ENCODE measurements at places on chromosomes 7 and 10. TPM values are rescaled to one million over a fixed set of nuclear protein-coding genes. Genes with fewer than 3 reads are reported as not detected.

EFCAB10 gene
- total RNA-seq = not detected

NEUROD6 gene
- not detected for total RNA-seq

CDC14C gene
- total RNA-seq = not detected

CREM gene
- 28.5 TPM for total RNA-seq

CYP3A7 gene
- 0.34 TPM for total RNA-seq

BHLHA15 gene
- total RNA-seq = not detected

CH25H gene
- 2.2 TPM for total RNA-seq

CDK1 gene
- total RNA-seq = 0.26 TPM

AKR1C8 gene
- total RNA-seq = not detected

CTAGE6 gene
- 0.83 TPM for total RNA-seq

CLCN1 gene
- not detected for total RNA-seq

SPDYE5 gene
- total RNA-seq = not detected

GRCh38 chr7:36453769-36454168 lies 64.1 kb downstream of the ANLN start:
- H3K27ac ChIP-seq = no peak overlapping the region
- no peak for DNase-seq
- no peaks in the 10 kb centered on the region for H3K36me3 ChIP-seq
- H3K27me3 ChIP-seq = no peaks in the 10 kb centered on the region
- no peak overlapping the region for H3K4me3 ChIP-seq

- H3K27me3 ChIP-seq = no peaks in the 10 kb centered on the region
- H3K4me1 ChIP-seq = no peaks in the 10 kb centered on the region
- no peak overlapping the region for H3K27ac ChIP-seq
- no peaks in the 10 kb centered on the region for H3K36me3 ChIP-seq
Measured at GRCh38 chr7:148521271-148521670, 69.3 kb upstream of the C7orf33 start.

- H3K4me1 ChIP-seq = no peaks in the 10 kb centered on the region
- H3K27me3 ChIP-seq = no peaks in the 10 kb centered on the region
- DNase-seq = no peak
- H3K36me3 ChIP-seq = no peaks in the 10 kb centered on the region
Measured at GRCh38 chr7:134351424-134351823, 34.7 kb upstream of the SLC35B4 start.

- H3K27ac ChIP-seq = no peak overlapping the region
- H3K4me3 ChIP-seq = no peak overlapping the region
- DNase-seq = peak; percentile 64
- peaks cover 23% of the 10 kb centered on the region for H3K4me1 ChIP-seq
- H3K36me3 ChIP-seq = no peaks in the 10 kb centered on the region
Measured at GRCh38 chr10:44306147-44306710, 78.7 kb downstream of the CXCL12 start.

- H3K4me3 ChIP-seq = no peak overlapping the region
- DNase-seq = no peak
- no peak overlapping the region for H3K27ac ChIP-seq
- no peaks in the 10 kb centered on the region for H3K36me3 ChIP-seq
Measured at GRCh38 chr7:81236560-81236959, 317.7 kb upstream of the SEMA3C start.

- H3K4me3 ChIP-seq = no peak overlapping the region
- H3K27me3 ChIP-seq = no peaks in the 10 kb centered on the region
- no peak for DNase-seq
- H3K36me3 ChIP-seq = no peaks in the 10 kb centered on the region
- H3K27ac ChIP-seq = no peak overlapping the region
- H3K4me1 ChIP-seq = no peaks in the 10 kb centered on the region
Measured at GRCh38 chr10:8150401-8150905, 96.0 kb downstream of the GATA3 start.

GRCh38 chr7:12423997-12424745 lies 20.5 kb upstream of the VWDE start:
- H3K27me3 ChIP-seq = no peaks in the 10 kb centered on the region
- DNase-seq = no peak
- H3K36me3 ChIP-seq = no peaks in the 10 kb centered on the region
- no peak overlapping the region for H3K27ac ChIP-seq
- H3K4me3 ChIP-seq = no peak overlapping the region

DNA sequence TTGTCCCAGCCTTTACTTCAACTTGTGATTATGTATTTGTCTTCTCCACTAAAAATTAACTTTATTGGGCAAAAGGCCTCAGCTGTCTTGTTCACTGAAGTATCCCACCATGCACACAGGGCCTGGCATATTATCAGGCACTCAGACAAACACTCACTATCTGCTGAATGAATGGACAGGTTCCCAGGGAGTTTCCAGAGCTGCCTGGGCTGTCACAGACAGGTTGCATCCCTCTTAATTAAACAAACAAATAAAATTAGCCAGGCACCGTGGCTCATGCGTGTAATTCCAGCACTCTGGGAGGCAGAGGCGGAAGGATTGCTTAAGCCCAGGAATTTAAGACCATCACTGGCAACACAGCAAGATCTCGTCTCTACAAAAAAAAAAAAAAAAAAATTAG lies 1.5 kb upstream of the TSPAN14 start:
- H3K4me3 ChIP-seq = no peak overlapping the region
- H3K27me3 ChIP-seq = no peaks in the 10 kb centered on the region
- no peaks in the 10 kb centered on the region for H3K36me3 ChIP-seq
- no peak overlapping the region for H3K27ac ChIP-seq

- peaks cover 39% of the 10 kb centered on the region for H3K4me1 ChIP-seq
- H3K36me3 ChIP-seq = no peaks in the 10 kb centered on the region
- DNase-seq = peak; percentile 86
- no peaks in the 10 kb centered on the region for H3K27me3 ChIP-seq
Measured at GRCh38 chr10:3803927-3804741, 19.1 kb upstream of the KLF6 start.

DNA sequence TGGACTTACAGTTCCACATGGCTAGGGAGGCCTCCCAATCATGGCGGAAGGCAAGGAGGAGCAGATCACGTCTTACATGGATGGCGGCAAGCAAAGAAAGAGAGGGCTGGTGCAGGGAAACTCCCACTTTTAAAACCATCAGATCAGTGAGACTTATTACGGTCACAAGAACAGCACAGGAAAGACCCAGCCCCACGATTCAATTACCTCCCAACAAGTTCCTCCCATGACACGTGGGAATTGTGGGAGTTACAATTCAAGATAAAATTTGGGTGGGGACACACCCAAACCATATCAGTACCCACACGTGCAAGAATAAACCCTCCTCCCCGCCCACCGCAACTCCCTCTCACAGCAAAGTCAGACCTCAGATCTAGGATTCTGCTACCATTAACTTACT lies 4.5 kb upstream of the AIFM2 start:
- peaks cover 17% of the 10 kb centered on the region for H3K36me3 ChIP-seq
- no peak overlapping the region for H3K4me3 ChIP-seq
- H3K27ac ChIP-seq = no peak overlapping the region
- no peak for DNase-seq

GRCh38 chr10:68435803-68436202 lies 28.7 kb upstream of the RUFY2 start:
- no peak overlapping the region for H3K4me3 ChIP-seq
- no peak for DNase-seq
- no peaks in the 10 kb centered on the region for H3K36me3 ChIP-seq
- no peak overlapping the region for H3K27ac ChIP-seq
- no peaks in the 10 kb centered on the region for H3K27me3 ChIP-seq

- H3K4me1 ChIP-seq = no peaks in the 10 kb centered on the region
- H3K36me3 ChIP-seq = no peaks in the 10 kb centered on the region
- H3K4me3 ChIP-seq = no peak overlapping the region
- H3K27ac ChIP-seq = no peak overlapping the region
- no peak for DNase-seq
- H3K27me3 ChIP-seq = no peaks in the 10 kb centered on the region
Measured at GRCh38 chr10:116980041-116980440, 24.9 kb downstream of the SHTN1 start.

DNA sequence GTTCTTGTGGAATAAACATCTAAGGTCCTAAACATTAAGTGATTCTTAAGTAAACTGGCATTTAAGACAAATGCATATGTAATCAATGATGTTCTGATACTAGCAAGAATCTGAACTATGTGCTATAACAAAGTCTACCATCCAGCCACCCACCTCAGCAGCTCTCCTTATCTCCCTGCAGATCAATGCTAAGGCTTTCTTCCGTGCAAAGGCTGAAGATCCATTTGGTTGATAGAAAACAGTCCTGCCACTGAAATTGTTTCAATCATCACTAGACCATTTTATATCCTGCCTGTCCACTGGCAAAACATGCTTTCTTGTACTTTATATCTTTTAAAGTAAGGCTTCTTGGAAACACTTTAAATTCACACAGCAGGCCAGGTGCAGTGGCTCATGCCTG lies 6.3 kb upstream of the SMKR1 start:
- H3K4me1 ChIP-seq = no peaks in the 10 kb centered on the region
- H3K27me3 ChIP-seq = peaks cover 3% of the 10 kb centered on the region
- H3K36me3 ChIP-seq = no peaks in the 10 kb centered on the region
- DNase-seq = no peak

DNA sequence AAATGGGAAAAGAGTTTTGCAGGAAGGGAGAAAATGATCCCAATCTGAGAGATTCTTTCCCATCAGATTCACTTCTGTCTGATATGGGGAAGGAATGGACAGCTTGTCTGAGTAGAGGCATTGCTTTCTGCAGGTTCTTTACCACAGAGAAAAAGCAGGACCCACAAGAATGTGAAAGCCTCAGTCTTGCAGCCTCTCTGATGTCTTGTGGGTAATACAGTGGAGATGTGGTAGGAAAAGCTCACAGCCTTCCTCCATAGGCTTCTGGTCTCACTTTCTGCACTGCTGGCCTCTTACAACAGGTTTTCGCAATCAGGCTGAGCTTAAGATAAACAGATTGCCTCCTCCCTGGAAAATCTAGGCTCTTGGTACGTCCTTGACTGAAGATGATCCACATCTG lies 551 bp downstream of the IFIT1 start:
- peaks cover 62% of the 10 kb centered on the region for H3K4me1 ChIP-seq
- peak; percentile 82 for DNase-seq
- H3K4me3 ChIP-seq = peak overlapping the region; percentile 59
- H3K36me3 ChIP-seq = no peaks in the 10 kb centered on the region
- peak overlapping the region; percentile 82 for H3K27ac ChIP-seq

- no peak overlapping the region for H3K4me3 ChIP-seq
- no peak overlapping the region for H3K27ac ChIP-seq
- no peak for DNase-seq
- no peaks in the 10 kb centered on the region for H3K36me3 ChIP-seq
Measured at GRCh38 chr7:29080803-29081202, 65.5 kb downstream of the CPVL start.

GRCh38 chr10:22494007-22494406 lies 148.7 kb downstream of the SPAG6 start:
- H3K27me3 ChIP-seq = no peaks in the 10 kb centered on the region
- H3K4me1 ChIP-seq = no peaks in the 10 kb centered on the region

DNA sequence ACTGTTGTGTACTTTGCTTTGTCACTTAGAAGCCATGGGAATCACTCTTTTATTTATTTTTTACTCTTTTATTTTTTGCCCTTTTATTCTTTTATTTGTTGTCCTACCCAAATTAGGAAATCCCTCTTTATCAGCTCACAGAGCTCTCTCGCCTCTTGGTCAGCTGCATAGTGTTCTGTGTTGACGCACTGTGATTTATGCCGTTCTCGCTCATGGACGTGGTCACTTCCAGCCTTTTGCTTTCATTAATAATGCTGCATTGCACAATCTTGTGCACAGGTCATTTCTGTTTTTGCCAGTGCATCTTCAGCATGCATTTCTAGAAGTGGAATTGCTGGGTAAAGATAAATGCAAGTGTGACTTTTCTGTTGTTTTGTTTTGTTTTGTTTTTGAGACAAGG lies 42.3 kb downstream of the FBH1 start:
- no peak for DNase-seq
- H3K27me3 ChIP-seq = no peaks in the 10 kb centered on the region
- peaks cover 93% of the 10 kb centered on the region for H3K36me3 ChIP-seq
- H3K27ac ChIP-seq = no peak overlapping the region
- no peaks in the 10 kb centered on the region for H3K4me1 ChIP-seq

DNA sequence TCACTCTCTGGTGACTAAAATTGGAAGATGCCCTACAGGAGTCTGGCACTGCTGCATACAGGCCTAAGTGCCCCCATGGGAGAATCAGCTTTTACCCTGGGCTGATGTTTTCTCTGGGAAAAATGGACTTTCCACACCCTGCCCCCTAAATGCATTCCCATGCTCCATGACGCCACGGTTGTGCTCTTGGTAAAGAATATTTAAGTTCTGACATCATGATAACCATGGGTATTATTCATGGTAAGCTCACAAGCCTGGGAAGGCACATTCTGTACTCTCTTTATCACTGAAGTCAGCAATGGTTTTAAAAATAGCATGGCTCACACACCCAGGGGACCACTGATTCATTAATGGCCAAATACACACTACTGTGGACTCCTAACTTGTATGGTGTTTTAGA lies 43.4 kb downstream of the HIPK2 start:
- peak overlapping the region; percentile 74 for H3K27ac ChIP-seq
- H3K4me3 ChIP-seq = no peak overlapping the region
- no peaks in the 10 kb centered on the region for H3K27me3 ChIP-seq
- H3K36me3 ChIP-seq = no peaks in the 10 kb centered on the region
- H3K4me1 ChIP-seq = peaks cover 76% of the 10 kb centered on the region

DNA sequence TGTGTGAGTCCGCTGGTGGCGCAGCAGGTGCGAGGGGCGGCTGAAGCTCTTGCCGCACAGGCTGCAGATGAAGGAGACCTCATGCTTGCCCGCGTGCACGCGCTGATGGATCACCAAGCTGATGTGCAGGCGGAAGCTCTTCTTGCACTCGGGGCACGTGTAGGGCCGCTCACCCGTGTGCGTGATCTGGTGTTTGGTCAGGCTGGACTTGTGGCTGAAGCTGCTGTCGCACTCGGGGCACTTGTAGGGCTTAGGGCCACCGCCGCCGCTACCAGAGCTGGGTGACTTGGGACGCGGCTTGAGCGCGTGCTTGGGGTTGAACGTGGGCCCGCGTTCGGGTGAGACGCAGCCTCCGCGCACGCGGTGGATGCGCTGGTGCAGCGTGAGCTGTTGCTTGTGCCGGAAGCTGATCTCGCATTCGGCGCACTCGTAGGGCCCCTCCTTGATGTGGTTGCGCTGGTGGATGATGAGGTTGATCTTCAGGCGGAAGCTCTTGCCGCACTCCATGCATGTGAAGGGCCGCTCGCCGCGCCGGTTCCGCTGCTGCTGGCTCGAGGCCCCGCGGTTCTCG lies 28.7 kb downstream of the ZNF777 start:
- H3K4me1 ChIP-seq = no peaks in the 10 kb centered on the region
- DNase-seq = peak; percentile 31
- peaks cover 71% of the 10 kb centered on the region for H3K36me3 ChIP-seq
- H3K27ac ChIP-seq = no peak overlapping the region

GRCh38 chr10:47252093-47252780 lies 47.8 kb upstream of the GDF10 start:
- no peaks in the 10 kb centered on the region for H3K36me3 ChIP-seq
- H3K4me1 ChIP-seq = peaks cover 3% of the 10 kb centered on the region
- H3K27ac ChIP-seq = no peak overlapping the region
- DNase-seq = no peak

- H3K4me1 ChIP-seq = no peaks in the 10 kb centered on the region
- no peaks in the 10 kb centered on the region for H3K36me3 ChIP-seq
- no peak overlapping the region for H3K4me3 ChIP-seq
- no peak for DNase-seq
- H3K27me3 ChIP-seq = no peaks in the 10 kb centered on the region
Measured at GRCh38 chr7:21345361-21345760, 82.5 kb upstream of the SP4 start.

- no peaks in the 10 kb centered on the region for H3K4me1 ChIP-seq
- no peaks in the 10 kb centered on the region for H3K36me3 ChIP-seq
- no peak overlapping the region for H3K4me3 ChIP-seq
- no peak for DNase-seq
- no peaks in the 10 kb centered on the region for H3K27me3 ChIP-seq
Measured at GRCh38 chr7:14228341-14228740, 238.9 kb upstream of the ETV1 start.
